Activated naive CD4-positive, alpha-beta T cell treated with Interleukin-2 at 50 U/mL for 16 hours (primary cell): ENCODE measurements at places on chromosomes 1 and 21.

DNA sequence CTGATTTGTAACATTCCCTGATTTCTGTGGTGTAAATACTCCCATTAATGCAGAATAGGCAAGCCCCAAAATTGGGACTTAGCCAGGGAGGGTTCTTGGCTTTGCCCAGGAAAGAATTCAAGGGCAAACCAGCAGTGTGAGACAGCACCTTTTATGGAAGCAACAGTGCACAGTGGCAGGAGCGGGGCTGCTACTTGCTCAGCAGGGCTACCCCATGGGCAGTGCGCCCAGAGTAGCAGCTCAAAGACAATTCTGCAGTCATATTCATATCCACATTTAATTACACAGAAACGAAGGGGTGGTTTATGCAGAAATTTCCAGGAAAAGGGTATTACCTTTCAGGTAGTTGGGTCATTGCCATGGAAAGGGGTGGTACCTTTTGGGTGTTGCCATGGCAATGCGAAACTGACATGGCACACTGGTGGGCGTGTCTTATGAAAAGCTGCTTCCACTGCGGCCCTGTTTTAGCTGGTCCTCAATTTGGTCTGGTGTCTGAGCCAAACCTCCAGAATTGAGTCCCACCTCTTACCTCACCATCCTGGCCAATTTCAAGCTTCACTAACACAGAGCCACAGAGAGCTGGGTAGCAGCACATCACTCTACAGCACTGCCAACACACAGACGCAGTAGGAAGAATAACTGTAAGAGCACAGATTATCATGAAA, 35.9 kb downstream of the FHAD1 start:
- DNase-seq = no peak

GRCh38 chr21:18298228-18298627, 53.6 kb downstream of the CHODL start:
- no peak for DNase-seq

DNA sequence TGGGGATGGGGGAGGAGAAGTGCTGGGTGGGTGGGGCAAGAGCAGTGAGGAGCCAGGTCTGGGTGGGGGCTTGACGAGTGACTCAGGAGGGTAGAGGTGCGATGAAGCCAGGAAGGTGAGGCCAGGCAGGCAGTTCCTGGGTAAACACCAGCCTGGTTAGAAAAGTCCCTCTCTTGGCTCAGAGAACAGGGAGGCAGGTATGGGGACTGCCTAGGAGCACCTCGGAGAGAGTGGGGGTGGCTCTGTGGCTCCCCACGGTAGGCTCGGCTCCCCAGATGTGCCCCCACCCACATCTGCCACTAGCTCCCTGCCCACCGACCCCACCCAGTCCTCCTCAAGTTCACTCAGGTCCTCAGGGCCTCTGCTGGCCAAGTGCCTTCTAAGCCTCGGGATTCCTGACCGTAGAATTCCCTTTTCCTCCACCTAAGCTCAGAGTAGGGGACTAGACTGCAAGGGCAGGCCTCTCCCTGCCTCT, 1.2 kb downstream of the HSPG2 start:
- no peak for DNase-seq

DNA sequence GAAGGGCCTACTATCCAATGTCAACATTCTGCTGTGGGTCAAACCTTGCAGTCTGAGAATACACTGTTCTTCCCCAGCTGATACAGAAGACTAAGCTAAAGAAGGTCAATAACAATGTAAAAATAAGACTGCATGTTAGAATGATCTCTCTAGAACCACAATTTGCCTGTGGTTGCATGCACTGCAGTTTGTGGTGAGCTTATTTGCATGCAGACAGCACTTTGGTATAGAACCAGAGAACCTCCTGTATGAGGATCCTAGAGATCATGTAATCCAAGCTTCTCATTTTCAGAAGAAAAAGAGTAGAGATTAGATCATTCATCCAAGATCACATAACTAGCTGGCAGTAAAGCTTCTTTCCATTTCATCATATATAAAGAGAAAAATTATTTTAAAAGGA, 15.8 kb downstream of the SYNJ1 start:
- no peak for DNase-seq

- DNase-seq = no peak
Observed at GRCh38 chr1:53369761-53370160, 41.9 kb upstream of the LRP8 start.

DNA sequence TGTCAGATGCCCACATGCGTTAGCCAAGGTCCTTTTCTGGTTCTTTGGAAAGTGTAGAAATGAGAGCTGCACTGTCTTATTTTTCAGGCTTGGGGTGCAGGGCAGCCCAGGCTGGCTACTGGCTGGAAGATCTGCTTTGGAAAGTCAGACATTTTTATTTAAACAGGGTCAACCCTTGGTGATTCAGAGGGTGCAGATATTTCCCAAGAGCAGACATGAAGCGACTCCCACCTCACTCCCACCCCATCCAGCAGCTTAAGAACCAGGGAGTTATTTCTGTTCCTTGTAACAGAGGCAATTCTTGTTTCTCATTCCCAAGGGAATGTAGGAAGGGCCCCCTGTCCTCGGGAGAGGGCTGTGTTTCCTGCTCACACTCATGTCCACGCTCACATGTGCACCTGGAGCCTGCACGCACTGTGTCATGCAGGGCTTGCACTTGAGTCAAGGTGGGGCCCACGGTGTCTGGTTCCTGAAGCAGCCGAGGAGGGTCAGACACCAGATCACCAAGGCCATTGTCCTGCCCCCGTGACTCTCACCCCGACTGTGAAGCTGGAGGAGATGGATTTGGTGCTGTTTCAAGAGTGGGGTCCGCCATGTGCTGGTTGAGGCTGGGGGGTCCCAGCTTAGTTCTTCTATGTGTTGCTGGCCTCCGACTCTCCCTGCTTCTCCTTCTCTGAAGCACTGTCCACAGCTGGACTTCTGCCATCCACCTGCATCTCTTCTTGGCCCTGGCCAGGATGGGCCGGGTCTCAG, 992 bp downstream of the S100A7A start:
- no peak for DNase-seq

DNA sequence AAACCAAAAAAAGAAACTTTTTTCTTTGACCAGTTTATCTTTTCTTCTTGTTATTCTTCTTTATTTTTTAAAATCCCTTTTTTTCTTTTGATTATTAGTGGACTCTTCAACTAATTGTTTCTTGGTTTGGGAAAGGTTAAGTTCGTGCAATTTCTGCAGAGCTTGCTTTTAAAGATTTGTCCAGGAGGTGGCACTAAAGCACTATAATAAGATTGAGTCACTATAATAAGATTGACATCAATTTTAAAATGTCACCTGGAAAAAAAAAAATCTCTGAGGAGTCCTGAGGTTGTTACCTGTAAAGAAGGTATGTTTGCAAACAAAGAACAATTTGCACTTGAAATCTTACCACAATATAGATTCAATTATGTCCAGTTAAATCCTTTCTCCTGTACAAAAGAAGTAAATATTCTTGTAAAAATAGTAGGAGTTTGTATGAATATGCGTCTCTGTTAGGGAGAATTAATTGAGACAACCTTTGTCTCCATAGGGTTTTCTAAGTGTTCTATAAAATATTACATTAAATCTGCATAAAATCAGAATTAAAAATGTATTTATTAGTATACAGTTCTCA, 166.7 kb downstream of the ADGRL4 start:
- no peak for DNase-seq

GRCh38 chr1:71240656-71241055, 159.8 kb upstream of the ZRANB2 start:
- no peak for DNase-seq

GRCh38 chr21:33230545-33231324, 997 bp downstream of the IFNAR2 start:
- peak; percentile 43 for DNase-seq

DNA sequence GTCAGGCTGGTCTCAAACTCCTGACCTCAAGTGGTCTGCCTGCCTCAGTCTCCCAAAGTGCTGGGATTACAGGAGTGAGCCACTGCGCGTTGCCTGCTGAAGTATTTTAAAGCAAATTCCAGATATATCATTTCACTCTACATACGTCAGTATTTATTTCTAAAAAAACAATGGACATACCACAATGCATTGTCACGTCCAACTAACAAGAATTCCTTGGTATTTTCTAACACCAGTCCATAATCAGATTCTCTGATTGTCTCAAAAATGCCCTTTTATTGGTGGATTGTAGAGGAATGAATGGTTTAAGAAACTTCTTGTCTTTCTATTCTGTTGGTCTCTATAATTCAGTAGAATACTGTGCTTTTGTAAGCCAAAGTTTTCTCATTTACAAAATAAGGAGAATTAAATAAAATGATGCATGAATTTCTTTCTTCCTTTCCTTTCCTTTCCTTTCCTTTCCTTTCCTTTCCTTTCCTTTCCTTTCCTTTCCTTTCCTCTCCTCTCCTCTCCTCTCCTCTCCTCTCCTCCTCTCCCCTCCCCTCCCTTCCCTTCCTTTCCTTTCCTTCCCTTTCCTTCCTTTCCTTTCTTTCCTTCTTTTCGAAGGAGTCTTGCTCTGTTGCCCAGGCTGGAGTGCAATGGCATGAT, 55.8 kb downstream of the VPS13D start:
- no peak for DNase-seq

GRCh38 chr1:186798960-186799688, 29.6 kb upstream of the PLA2G4A start:
- DNase-seq = no peak

GRCh38 chr1:48686159-48686558, 90.5 kb downstream of the BEND5 start:
- DNase-seq = no peak

DNA sequence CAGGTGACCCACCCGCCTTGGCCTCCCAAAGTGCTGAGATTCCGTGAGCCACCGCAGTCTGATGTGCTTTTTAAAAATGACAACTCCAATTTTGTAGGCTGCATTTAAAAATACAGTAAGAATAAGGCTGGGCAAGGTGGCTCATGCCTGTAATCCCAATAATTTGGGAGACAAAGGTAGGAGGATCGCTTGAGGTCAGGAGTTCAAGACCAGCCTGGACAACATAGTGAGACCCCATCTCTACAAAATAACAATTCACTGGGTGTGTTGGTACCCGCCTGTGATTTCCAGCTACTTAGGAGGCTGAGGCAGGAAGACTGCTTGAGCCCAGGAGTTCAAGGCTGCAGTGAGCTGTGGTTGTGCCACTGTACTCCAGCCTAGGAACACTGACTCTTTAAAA, 23.4 kb downstream of the SLC19A2 start:
- no peak for DNase-seq

DNA sequence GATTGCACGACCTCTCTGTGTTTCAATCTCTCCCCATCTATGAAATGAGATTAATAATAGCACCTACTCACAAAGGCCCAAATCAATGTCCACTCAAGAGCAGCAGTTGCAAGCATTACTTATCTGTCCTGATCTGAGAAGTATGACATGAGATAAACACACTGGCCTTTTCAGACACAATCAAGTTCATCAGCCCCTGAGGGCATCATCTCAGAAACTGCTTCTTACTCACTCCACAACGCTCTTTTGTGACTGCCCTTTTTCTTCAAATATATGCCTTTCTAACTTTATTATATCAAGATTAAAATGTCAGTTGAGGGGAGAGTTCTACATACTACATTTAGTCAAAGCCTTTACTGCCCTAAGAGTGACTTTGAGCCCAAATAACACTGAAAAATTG, 371.9 kb upstream of the SPAG17 start:
- DNase-seq = no peak

DNA sequence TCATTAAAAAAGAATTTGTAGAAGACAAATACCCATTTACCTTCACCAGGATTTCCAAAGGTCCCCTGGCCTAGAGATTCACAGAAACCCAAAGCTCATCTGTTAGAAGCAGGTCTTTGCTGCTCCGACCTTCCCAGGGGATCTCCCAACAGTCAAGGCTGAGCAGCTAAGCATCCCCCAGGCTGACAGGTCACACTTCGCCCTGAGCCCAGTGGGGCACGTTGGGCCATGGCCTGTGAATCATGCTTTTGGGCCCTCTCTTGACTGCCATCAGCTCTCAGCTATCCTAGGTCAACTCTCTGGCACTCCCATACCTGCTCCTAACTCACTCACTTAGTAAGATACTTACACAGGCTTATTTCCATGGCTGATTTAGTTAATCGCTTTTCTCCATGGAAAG, 157.7 kb downstream of the DSCAM start:
- DNase-seq = no peak

DNA sequence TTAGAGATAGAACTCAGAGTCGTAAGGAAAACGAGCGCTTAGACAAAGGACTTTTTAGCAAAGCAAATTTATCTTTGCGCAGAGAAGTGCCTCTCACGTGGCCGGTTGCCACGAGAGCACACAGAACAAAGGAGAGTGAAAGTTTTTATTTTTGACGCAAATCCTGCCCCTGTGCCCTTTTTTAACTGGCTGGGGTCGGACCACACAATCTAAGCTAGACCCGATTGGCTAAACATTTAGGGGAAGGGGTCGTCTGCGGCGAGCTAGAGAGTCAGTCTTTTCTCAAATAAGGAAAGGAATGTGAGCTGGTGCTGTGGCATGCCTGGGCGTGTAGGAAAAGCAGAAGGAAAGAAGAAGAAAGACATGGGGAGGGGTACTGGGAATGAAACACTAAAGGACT, 2.4 kb downstream of the KRTAP10-2 start:
- DNase-seq = no peak

- no peak for DNase-seq
Observed at GRCh38 chr1:226424221-226425003, 16.5 kb upstream of the PARP1 start.

DNA sequence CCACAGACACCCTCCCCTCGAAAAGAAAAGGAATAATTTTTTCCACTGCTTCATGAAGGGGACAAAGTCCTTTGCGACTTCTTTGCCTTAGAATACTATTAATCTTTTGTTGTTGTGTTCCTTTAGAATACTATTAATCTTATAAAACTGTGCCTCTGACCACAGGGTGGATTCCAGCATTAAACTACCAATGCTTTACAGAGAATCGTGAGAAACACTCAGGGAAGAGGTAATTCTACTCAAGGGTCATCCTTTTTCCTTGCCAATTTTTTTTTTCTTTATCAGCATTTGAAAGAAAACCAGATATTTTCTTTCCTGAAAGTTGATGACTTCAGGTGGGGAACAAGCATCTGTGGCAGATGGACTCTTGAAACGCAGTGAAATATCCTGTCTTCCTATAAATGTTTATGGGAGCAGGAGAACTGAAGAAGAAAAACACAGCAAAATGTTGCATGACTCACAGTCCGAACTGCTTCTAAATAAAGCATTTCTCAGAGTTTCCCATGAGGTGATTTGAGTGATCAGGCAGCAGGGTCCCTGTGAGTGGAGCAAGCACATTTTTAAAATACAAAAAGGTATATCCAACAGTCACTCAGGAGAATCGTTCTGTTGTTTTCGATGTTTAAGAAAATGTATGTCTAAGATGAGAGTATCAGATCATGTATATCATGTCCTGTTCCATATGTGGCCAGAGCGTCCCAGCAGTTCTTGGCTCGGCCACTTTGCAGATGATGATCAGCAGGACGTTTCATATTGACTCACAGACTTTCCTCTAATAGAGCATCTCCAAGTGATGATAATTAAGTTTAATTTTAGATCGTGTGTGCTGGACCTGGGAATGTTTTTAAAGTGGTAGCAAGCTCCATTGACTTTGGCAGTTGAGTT, 154.2 kb upstream of the RUNX1 start:
- no peak for DNase-seq

GRCh38 chr1:24195136-24195535, 8.0 kb upstream of the IFNLR1 start:
- DNase-seq = no peak
